ENCODE measurements at places on chromosomes 2 and 18.

DNA sequence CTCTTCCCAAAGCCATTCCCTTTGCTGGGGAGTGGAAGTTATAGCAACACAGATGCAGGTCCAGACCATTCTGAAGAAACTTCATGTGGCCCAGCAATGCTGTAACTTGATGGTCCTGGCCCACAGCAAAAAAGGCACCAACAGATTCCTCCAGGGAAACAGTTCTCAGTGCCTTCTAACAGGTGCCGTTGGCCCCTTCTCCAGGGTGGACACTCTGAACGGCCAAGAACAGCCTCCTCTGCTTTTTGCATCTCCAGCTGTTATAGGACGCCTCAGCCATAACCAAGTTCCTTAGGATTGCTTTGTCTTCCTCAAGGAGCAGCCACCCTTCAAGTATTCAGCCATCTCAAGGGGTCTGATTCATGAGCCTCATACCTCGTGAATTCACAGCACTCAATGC, 38.0 kb downstream of the MARCO start:
- no peak for DNase-seq

GRCh38 chr18:23071285-23071684, 64.0 kb upstream of the CABLES1 start:
- DNase-seq = no peak

DNA sequence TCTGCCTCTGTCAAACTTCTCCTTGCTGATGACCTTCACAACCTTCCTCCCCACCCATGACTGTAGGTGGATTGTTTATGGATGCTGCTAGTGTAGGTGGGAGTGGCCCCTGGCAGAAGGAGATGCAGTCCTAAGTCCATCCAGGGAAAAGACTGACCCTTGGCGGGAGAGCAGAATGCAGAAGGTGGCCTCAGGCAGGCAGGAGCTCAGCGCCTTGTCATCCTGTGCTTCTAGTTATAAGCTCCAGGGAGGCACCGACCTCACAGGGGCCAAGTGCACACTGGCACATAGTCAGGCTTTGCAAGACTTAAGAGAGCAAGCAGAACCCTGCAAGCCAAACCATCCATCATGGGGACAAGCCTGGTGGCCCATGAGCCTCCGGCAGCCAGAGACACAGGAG, 74.4 kb downstream of the CAPN13 start:
- no peak for DNase-seq

GRCh38 chr2:45651415-45652089, at the start of gene PRKCE:
TSS of gene PRKCE (plus strand) at chr2:45651675.
- no peak for DNase-seq

- DNase-seq = no peak
Observed at GRCh38 chr2:162821176-162821575, 17.4 kb downstream of the KCNH7 start.
